ENCODE measurements at places on chromosomes 7 and 10.

GRCh38 chr10:34696423-34696822 lies 118.7 kb downstream of the PARD3 start:
- DNase-seq = no peak

GRCh38 chr10:132845780-132846595 lies 60.0 kb upstream of the NKX6-2 start:
- no peak for DNase-seq

DNA sequence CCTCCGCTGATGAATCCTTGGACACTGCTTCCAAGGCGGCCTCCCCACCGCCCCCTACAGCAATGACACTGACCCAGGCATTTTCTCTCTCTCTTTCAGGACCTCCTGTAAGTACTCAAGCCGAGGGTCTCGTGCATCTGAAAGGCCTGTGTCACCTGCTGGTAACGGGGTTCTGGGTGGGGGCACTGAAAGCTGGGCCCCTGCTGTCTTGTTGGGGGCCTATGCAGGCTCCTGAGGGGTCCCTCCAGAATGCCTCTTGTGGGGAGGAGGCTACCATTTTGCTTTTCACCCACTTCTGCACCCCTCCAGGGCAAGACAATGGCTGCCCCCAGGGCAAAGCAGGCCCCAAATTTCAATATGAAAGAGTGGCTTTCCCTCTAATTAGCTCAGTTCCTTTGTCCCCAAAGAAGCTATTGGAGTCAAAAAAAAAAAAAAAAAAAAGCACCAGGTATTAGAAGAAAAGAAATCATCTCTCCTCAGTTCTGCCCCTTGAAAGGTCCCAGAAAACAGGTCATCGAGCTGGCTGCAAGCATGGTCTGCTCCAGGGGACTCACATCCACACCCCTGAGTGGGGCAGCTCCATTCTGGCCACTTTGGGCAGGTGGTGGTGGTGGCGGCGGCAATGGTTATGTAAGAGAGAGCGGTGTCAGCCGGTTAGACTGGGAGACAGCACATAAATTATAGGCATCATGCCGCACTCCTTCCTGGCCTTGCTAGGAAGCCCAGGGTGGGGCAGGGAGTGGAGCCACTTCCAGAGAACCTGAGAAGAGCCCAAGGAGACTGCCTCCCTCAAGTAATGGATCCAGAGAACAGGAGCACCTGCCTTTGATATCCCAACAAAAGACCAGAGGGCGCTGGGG lies 66.2 kb downstream of the COL13A1 start:
- no peak for DNase-seq

DNA sequence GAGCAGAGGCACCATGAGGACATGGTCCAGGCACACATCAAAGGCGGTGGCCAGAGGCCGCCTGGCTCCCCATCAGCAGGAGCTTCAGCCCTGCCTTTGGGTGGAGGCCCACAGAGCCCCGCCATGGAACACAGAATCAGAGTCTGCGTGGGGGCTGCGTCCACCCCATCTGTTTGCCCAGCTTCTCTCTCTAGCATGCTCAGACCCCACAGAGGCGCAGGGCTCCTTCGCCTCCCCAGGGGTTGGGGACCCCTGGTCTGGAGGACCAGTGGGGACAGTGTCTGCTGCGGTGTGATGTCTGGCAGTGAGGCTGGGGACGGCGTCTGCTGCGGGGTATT lies 321.9 kb downstream of the PTPRN2 start:
- no peak for DNase-seq

GRCh38 chr7:25289518-25289917 lies 61.2 kb upstream of the NPVF start:
- DNase-seq = no peak

GRCh38 chr10:127041552-127041951 lies 136.3 kb downstream of the DOCK1 start:
- DNase-seq = no peak

DNA sequence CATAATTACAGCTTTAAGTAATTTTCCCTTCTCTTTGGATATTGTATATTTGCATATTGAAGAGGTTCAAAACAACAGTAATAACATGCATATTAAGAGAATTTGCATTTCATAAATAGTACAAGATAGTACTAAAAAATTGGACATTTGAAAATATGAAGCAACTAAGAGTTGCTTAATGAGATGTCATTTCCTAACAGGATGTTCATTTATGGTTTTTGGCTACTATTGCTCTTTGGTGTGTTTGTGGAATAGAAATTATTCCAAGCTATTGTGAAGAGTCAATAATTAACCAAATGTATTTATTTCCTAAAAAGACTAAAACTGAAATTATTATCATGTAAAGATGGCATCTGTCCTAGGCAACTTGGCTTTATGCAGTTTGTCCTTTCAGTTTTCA lies 4.1 kb upstream of the SGCE start:
- no peak for DNase-seq

DNA sequence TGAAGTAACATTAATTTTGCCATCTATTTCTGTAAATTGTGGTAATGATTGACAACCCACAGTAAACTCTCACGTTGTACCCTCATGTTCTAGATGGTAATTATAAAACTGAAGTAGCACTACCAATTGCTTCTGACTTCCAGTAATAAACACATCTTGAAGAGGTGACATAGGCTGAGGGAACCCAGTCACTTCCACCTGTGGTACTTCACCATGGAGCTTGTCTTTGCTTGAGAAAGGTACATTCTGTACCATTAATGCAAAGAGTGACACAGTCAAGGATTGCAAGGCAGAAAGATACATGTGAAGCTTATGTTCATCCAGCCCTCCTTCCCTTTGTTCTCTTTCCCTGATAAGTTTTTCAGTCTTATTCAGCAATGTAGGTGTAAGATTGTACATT lies 11.2 kb downstream of the CAPZA2 start:
- no peak for DNase-seq

DNA sequence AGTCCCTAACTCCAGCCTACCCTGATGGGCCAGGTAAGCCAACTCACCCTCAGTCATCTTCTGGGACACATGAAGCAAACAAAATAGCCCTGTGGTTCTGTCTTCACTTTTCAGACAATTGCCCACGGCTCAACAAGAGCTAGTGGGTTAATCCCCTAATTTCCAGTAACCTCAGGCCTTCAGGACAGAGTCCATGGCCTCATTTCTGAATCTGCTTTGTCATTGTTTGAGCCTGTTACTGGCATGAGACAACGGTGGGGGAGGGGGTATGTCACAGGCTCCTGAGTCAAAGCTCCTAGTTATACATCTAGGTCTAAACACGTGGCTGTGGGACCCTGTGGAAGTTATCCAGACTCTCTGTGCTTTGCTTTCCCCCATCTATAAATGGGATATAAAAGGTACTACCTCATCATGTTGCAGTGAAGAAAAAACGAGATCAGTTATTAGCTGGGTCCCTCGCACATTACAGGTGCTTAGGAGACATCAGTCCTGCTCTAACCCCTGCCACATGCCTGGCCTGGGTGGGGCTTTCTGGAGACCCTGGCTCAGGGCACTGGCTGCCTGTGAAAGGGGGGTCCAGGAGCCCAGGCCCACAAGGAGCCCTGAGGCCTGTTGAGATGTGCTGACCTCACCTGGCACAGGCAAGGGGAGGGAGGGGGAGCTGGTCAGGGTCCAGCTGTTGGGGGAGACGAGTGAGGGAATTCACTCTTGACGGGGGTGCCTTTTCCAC lies 16.5 kb downstream of the MAT1A start:
- no peak for DNase-seq

GRCh38 chr10:75106242-75106641 lies 5.2 kb upstream of the SAMD8 start:
- no peak for DNase-seq

- no peak for DNase-seq
These were observed 141.8 kb upstream of the CDC14C start for GRCh38 chr7:48782511-48782910.

DNA sequence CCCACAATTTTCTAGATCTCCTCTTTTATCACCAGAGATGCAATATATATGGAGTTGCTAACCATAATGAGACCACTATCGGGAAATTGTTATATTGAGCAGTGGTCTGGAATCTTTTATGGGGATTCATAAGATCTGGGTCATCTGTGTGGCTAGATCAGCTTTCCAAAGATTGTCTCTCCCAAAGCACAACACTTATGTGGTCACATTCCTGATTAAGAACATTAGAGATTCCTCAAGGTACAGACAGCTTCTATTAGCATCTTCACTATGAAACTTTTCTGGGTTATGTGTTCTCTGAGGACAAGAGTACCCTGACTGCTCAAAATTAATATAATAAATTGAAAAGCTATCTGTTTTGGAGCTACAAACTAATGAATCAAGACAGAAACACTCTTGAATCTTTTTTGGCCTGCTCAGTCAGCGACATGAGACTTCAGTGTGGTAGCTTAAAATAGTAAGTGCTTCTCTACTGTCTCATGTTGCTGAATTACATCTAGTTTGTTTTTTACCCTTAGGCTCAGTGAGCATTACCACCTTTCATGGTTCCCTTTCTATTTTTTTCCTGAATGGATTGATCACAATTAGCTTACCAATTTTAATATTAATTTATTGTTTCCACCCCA lies 42.6 kb upstream of the STRIP2 start:
- no peak for DNase-seq

DNA sequence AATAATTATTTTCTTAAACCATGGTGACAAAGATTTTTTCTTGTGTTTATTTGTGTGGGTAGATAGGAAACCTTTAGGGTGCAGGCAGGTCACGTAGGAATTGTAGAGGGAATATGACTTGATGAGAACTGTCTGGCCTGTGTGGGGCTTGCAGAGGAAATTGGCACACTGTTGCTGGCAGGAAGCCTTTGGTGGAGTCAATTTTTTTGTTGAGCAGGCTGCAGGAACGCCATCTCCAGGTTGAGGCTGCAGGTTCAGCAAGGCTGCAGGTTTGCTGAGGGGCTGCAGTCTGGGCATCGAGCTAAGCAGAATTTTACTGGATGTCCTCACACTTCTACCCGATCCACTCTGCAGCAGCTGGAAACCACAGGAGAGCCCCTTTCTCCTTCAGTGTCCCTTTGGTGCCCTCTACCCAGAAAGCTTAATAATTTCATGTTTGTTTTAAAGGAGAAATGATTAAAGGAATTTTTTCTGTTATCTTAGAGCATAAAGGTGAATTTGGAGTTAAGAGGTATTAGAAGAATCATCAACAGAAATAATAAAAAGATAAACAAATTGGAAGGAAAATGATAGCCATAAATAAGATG lies 37.0 kb downstream of the TBC1D12 start:
- no peak for DNase-seq

DNA sequence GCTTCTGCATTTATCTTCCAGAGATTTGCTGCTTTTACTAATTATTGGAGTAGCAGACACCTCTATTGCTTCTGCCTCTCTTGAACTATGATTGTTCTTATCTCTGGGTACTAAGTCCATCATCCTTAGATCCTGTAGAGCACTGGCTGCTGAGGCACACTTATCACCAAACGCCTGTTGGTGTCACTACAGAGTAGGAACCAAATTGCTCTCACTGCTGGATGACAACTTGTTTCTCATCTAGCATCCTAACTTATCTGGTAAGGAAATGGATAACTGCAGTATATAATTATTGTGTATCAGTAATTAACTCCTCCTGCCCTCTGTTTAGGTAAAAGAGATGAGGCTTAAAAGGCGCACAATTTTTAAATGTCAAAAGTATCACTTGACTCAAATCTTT lies 1059.4 kb downstream of the NRG3 start:
- no peak for DNase-seq

DNA sequence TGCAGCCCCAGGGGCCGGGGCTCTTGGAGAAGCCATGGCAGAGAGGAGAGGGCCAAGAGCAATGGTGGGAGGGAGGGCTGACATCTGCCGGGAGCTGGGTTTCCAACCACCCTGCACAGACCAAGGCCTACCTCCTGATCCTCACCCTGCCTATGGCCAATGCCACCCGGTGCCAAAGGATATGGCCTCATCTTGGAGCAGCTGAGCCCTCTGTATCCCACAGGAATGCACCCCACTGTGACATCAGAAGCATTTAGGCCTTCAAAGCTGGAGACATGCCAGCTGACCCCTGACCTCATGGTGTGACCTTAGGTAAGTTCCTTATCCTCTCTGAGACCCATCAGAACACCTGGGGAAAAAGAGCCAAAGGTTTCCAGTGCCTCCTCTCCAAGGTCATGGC lies 113.6 kb upstream of the ZMIZ1 start:
- DNase-seq = no peak

DNA sequence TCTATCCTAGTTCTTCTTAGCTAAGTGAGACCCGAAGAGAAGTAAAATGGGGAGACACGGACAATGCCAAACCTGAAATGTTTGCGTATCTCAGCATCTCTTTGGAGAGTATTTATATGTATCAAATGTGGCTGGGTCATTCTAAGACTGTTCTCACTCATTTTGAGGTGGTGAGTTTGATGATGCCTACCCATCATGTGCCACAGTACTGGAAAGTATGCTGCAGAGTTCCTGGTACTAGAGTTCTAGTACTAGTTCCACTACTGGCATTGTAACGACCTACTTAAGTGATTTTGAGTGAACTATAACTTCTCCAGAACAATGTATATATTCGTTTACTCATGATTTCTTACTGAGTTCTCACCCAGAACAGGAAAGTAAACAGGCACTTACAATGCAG lies 41.9 kb downstream of the ARMC3 start:
- DNase-seq = no peak

DNA sequence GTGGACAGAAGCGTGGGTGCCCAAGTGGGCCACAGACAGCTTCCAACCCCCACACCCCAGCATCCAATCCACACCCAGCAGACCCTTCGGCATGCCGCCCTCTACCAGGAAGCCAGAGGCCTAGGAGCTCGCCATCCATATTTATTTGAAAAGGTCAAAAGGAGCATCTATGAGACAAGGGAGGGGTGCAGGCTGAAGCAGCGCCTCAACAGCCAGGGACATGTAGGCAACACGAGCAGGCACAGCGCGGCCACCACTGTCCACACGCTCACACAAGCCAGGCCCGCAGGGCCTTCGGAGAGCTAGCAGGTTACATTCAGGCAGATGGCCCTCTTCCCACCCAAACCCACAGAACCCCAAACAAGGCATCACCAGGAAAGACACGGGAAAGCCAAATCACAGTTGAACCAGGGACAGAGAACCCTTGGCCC lies 34.6 kb downstream of the PSAP start:
- DNase-seq = no peak

GRCh38 chr10:26334232-26334931 lies 103.8 kb upstream of the APBB1IP start:
- no peak for DNase-seq

DNA sequence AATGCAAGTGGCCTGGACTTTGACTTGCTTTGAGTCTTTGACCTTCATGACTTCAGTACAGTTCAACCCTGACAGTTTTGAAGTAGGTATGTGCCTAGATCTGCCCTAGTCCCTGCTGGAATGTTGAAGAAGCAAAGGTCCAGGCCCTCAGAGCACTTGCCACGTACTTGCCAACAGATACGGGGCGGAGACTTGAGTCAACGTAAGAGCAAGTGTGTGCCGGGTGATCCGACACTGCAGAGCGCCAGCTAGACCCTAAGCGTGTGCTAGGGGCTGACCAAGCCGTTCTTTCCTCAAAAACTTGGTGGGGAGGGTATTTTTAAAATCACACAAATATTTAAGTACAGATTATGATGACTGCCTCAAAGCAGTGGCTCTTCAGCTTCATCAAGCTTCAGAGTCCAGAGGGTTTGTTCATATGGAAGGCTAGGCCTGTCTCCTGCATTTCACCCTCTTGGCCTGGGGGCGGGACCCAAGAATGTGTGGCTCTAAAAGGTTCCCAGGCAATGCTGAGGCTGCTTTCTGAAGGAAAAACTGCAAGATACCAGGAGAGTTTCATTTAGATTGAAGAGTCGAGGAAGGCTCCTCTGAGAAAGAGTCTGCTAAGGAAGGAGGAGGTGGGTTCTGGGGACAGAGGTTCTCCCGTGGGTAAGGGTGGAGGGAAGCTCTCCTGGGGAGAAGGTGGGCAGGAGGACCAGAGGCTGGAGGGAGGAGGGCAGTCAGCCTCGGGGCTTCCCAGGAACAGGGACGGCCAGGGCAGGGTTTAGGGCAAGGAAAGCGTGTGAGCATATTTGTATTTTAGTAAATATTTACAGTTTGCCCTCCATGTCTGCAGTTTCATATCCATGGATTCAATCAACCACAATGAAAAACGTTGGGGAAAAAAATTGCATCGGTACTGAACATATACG lies 160.3 kb downstream of the EGFR start:
- DNase-seq = no peak

Measured in cortex of kidney (tissue), 1 donor.